ENCODE measurements at places on chromosomes 16 and 17.

- DNase-seq, result no peak
Measured at GRCh38 chr17:19371259-19372010, 6.9 kb upstream of the MAPK7 start.

- DNase-seq, result no peak
Measured at GRCh38 chr17:41553176-41553575, 18.7 kb downstream of the KRT9 start.

- no peak for DNase-seq
Measured at GRCh38 chr16:6576606-6577005, 756.0 kb upstream of the RBFOX1 start.

DNA sequence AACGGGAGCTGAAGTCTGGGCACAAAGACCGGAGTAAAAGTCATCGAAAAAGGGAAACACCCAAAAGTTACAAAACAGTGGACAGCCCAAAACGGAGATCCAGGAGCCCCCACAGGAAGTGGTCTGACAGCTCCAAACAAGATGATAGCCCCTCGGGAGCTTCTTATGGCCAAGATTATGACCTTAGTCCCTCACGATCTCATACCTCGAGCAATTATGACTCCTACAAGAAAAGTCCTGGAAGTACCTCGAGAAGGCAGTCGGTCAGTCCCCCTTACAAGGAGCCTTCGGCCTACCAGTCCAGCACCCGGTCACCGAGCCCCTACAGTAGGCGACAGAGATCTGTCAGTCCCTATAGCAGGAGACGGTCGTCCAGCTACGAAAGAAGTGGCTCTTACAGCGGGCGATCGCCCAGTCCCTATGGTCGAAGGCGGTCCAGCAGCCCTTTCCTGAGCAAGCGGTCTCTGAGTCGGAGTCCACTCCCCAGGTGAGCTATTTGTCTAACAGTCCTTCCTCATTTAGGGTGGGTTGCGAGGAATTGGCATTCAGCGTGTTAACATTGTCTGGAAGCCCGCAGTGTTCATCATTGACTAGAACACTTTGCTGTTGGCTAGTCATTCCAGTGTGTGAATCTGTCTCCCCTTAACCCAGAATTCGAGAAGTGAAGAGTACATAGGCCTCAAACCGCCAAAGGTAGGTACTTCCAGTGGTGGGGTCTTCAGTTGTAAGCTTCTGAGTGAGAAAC lies 1.5 kb downstream of the CDK12 start:
- DNase-seq, result no peak

- DNase-seq, result no peak
Measured at GRCh38 chr16:84617041-84617790, 662 bp downstream of the COTL1 start.

- DNase-seq, result no peak
Measured at GRCh38 chr17:63185420-63185819, 219.4 kb downstream of the TANC2 start.

GRCh38 chr17:1375615-1376014 lies 24.4 kb downstream of the YWHAE start:
- no peak for DNase-seq

GRCh38 chr17:4043862-4044261 lies 79.6 kb upstream of the ATP2A3 start:
- DNase-seq, result no peak

GRCh38 chr17:39237586-39237985 lies 11.8 kb upstream of the STAC2 start:
- DNase-seq, result no peak

GRCh38 chr17:18172531-18173278 lies 10.9 kb upstream of the ALKBH5 start:
- DNase-seq, result no peak

- DNase-seq, result no peak
Measured at GRCh38 chr16:59993101-59993500, 1259.0 kb upstream of the GOT2 start.

DNA sequence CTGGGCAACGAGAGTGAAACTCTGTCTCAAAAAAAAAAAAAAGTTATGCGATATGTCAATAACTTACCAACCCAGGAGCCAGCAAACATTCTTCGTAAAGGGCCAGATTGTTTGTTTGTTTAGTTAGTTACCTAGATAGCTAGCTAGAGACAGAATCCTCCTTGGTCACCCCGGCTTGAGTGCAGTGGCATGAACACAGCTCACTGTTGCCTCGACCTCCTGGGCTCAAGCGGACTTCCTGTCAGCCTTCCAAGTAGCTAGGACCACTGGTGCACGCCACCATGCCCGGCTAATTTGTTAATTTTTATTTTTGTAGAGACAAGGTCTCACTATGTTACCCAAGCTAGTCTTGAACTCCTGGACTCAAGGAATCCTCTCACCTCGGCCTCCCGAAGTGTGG lies 113.0 kb downstream of the LITAF start:
- no peak for DNase-seq

GRCh38 chr17:34758718-34759117 lies 179.3 kb downstream of the TMEM132E start:
- no peak for DNase-seq

DNA sequence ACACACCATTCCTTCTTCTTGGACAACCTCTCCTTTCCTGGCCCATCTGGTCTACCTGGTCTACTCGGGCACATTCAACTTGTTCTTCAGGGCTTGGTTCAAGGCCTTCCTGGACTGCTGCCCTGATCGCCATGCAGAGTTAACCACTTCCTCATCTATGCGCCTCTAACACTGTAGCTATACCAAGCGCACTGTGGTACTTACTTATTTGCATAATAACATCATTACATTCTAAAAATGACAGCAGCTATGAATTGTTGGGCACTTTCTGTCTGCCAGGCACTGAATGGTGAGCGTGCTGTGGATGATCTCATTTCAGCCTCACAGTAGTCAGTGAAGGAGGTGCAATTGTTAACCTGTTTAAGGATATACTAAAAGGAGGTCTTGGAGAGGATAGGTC lies 66.9 kb upstream of the SDK2 start:
- DNase-seq, result no peak

GRCh38 chr17:64125937-64126336 lies 4.0 kb downstream of the ERN1 start:
- DNase-seq, result no peak

DNA sequence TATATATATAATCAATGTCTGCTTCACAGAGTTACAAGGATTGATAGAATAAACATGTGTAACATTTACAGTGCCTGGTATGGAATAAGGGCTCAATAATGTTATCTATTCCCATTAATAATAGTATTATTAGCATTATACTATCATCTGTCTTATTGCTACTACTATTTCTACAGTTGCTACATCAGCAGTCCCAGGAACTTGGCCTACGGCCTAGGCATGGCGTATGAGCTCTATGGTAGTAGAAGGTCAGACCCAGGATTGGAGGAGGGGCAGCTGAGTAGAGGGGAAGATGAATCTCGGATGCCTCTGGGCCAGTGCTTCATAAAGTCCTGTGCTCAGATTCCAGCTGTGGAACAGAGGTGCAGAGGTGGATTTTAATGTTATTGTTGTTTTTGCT lies 146.3 kb upstream of the TBX2 start:
- no peak for DNase-seq

GRCh38 chr17:78734793-78735641 lies 47.1 kb downstream of the CYTH1 start:
- DNase-seq, result no peak

GRCh38 chr17:37506678-37507077 lies 17.0 kb downstream of the DUSP14 start:
- DNase-seq, result no peak

DNA sequence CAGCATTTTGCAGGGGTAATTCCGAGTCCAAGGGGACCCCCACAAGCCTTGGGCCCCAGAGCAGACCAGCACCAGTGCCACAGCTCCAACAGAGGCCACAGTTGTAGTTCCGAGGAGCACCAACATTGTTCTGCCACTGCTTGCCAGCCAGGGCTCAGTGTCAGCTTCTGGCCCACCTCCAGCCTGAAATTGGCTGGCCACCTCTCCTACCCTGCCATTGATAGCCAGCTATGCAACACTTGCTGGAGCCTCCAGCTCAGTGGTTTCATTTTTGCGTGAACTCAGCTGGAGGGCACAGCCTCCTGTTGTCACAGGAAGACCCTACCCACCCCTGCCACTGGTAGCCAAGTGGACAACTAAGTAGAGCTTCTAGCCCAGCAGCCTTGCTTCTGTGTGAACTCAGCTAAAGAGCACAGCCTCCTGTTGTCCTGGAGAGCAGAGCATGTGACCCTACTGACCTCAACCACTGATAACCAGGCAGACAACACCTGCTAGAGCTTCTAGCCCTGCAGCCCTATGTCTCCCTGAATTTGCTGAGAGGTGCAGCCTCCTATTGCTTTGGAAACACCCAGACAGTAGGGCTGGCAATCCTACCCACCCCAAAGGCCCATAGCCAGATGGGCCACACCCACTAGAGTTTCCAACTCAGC lies 24.9 kb downstream of the HYDIN start:
- no peak for DNase-seq

DNA sequence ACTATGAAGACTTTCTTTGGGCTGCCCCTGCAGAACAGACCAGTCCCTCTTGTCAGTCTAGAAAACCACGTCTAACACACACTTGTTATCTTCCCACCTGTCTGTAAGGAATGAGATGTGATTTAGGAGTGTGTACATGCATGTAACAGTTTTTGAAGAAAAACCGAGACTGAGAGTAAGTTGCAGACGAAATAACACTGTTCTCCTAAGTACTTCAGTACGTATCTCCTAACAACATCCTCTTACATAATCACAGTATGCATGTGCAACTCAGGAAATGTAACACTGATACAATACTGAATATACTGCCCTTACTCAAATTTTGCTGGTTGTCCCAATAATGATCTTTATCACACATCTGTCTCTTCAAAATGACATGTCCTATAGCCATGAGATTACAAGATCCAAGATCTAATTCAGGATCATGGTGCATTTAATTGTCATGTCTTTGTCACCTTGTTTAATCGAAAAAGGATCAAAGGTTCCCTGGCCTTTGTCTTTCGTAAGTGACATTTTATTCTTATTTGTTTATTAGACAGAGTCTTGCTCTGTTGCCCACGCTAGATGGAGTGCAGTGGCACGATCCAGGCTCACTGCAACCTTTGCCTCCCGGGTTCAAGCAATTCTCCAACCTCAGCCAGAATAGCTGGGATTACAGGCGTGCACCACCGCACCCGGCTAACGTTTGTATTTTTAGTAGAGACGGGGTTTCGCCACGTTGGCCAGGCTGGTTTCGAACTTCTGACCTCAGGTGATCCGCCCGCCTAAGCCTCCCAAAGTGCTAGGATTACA lies 25.6 kb downstream of the CREBBP start:
- no peak for DNase-seq

GRCh38 chr16:14240219-14240843 lies 169.2 kb downstream of the MRTFB start:
- no peak for DNase-seq

DNA sequence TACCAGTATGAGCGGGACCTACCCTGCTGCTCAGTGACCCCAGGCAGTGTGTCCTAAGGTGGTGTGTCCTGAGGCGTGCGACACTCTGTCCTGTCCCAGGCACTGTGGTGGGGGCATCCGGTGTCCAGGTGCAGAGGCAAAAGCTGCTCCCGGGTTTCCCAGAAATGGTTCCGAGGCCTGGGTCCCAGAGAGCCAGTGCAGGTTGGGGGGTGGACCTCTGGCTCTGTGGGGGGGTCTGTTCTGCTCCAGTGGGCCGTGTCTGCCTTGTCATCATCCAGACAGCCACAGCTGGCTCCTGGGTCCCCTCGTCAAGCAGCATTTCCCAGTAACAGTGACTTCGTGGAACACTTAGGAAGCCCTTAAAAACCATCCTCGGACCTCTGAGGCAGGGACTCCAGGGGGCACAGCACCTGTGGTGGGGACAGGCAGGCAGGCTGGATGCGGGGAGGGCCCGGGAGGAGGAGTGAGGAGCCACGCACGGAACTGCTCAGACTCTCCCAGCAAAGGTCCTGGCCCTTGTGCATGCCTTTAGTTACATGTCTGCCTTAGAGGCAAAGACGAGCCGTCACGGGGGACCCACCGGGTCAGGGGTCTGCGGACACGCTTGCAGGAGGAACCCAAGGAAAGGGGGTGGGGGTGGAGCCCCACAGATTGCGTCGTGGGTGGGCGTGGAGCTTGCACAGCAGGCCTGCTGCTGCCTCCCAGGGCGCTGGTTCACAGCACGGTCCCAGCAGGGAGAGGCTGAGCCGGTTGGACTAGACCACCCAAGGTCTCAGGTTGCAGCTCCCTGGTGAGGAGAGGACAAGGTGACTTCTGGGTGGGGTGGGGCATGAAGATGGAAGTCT lies 5.6 kb downstream of the SLC16A3 start:
- no peak for DNase-seq

DNA sequence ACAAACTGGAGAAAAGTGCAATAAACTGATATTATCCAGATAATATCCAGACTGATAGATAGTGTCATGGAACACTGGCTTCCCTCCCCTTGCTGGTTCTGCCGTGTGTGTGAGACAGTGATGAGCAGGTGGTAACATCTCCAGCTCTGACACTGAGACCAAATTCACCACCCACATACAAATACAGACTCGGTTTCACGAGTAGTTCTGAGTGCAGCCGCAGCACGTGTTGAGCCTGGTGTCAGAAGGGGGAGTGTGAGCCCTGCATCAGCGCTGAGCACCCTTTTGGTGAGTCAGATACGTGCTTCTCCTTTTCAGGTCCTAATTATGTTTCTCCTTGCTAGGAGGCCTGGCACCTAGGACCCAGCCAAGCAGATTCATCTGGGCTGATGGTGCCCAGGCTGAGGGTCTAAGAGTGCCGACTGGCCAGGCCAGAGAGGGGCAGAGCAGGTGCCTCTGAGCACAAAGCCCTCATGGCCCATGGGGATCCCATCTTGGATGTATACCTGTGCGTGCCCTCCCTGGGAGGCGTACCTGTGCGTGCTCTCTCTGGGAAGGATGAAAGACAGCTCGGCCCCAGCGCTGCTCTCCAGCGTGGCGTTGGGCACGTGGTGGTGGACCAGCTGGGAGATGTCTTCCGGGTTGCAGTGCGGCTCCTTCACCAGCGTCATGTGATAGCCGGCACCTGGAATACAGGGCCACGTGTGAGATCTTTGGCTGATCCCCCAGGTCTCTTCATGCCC lies 27.3 kb upstream of the RNPS1 start:
- DNase-seq, result no peak

DNA sequence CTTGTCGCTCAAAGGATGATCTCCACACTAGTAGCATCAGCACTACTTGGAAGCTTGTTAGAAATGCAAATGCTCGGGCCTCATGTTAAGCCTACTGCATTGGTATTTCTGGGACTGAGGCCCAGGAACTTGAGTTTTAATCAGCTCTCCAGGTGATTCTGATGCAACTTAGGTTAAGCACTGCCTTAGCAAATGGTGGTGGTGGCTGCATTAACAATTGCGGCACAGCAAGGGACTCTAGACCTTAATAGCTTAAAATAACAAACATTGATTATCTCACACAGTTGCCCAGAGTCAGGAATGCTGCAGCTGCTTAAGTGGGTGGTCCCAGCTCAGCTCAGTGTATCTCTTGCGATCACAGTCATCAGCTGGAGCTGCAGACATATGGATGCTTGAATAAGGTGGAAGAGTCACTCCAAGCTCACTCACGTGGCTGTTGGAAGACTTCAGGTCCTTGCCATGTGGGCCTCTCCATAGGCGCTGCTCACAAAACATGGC lies 25.8 kb downstream of the HS3ST3A1 start:
- DNase-seq, result no peak

DNA sequence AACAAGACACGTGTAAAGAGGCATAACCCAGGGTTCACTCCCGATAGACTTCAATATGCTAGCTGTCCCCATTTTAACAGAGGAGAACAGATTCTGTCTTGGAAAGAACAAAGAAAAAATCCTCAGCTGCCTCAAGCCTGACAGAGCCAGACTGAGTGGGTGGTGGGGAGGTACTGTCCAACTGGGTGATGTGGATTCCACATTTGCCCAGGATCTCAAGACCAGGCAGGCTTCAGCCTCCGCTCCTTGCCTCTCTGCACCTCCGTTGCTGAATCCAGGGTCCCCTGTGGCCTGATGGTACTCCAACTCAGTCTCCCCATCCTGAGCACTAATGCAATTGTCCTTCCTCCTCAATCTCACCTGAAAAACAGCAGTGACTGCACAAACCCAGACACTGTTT lies 163.8 kb downstream of the GSG1L start:
- DNase-seq, result no peak

All from NCI-H1417 treated with DMSO at 0.1 percent for 48 hours (cell line).